Forelimb muscle (tissue), 1 donor: ENCODE measurements at places on chromosomes 4 and X.

DNA sequence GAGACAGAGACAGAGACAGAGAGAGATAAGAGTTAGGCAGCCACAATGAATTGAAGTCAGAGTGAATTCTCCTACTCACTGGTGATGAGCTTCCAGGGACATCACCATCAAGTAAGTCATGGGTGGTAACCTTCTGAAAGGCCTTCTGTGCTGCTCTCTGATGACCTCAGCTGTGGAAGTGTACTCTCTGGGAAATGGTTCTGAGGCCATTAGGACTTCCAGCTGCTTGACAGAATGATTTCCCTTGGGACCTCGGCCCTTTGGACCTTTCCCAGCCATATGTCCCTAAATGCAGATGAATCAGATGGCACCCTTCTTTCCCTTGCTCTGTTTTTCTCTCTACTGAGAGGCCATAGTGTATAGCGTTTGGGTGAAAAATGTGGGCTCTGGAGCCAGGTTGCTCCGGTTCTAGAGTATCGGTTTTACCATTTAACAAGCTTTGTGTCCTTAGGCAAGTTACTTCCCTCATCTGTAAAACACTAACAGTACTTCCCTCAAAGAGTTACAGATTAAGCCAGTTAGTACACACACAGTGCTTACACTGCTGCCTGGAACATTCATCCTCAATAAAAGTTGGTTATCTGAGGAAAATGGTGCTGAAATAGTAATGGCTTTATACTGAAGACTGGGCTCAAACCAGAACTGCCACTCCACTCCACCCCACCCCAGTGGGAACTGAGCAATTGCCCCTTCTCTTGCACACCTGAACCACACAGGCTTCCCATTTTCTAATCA is 7.6 kb downstream of the SEPTIN11 start:
- DNase-seq = no peak

- DNase-seq = no peak
Measured at GRCh38 chrX:37785569-37785968, 5.7 kb downstream of the CYBB start.

GRCh38 chr4:52957220-52957686 is 95.1 kb downstream of the RASL11B start:
- DNase-seq = no peak

DNA sequence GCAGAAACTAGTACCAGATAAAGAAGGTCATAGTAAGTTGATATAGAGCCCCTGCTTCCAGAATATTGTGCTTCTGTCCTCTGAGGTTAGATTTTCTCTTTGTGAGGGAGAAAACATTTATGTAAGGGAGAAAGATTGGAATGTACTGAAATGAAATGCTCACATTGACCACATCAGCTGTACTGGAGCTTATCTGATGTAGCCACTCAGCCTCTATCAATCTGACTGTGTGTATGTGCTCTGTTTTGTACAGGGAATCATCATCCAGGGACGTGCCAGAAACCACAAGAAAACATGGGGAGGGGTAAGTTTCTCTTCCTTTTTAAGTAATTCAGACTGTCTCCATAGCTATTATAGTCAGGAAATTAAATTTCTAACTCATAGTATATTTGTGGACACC is 56.8 kb downstream of the PRRG1 start:
- no peak for DNase-seq

GRCh38 chr4:142351958-142352357 is 494.1 kb downstream of the INPP4B start:
- DNase-seq = peak; percentile 31

- no peak for DNase-seq
Measured at GRCh38 chr4:162878096-162878495, 288.6 kb downstream of the NAF1 start.

- DNase-seq = no peak
Measured at GRCh38 chr4:185212581-185212980, 3.2 kb downstream of the SNX25 start.

GRCh38 chrX:57984620-57985019 is 74.4 kb upstream of the ZXDA start:
- no peak for DNase-seq

GRCh38 chrX:15170927-15171326 is 99.0 kb downstream of the ASB9 start:
- DNase-seq = no peak

DNA sequence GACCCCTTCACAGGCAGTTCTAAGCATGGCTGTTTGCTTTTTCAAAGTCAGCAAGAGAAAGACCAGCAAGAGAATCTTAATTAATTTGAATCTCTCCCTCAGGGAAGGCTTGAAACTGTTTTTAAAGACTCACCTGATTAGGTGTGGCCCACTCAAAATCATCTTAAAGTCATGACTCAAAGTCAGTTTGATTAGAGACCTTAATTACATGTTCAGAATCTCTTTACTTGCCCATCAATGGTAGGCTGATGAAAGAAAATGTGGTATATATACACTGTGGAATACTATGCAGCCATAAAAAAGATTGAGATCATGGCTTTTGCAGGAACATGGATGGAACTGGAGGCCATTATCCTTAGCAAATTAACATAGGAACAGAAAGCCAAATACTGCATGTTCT is 247.5 kb upstream of the PRKX start:
- DNase-seq = no peak

DNA sequence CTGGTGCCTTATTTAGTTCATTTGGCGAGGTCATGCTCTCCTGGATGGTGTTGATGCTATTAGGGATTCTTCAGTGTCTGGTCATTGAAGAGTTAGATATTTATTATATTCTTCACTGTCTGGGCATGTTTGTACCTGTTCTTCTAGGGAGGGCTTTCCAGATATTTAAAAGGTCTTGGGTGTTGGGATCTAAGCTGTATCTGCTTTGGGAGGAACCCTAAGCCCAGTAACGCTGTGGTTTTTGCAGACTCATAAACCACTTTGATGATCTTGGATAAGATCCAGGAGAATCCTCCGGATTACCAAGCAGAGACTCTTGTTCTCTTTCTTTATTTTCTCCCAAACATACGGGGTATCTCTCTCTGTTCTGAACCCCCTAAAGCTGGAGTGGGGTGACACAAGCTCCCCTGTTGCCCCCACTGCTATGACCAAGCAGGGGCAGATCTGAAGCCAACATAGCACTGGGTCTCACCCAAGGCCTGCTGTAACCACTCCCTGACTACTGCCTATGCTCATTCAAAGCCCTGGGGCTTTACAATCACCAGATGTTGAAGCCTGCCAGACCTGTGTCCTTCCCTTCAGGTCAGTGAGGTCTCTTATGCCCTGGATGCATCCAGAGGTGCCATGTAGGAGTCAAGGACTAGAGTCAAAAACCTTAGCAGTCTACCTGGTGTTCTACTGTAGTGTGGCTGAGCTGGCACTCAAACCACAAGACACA is 187.6 kb downstream of the GUCY2F start:
- no peak for DNase-seq

DNA sequence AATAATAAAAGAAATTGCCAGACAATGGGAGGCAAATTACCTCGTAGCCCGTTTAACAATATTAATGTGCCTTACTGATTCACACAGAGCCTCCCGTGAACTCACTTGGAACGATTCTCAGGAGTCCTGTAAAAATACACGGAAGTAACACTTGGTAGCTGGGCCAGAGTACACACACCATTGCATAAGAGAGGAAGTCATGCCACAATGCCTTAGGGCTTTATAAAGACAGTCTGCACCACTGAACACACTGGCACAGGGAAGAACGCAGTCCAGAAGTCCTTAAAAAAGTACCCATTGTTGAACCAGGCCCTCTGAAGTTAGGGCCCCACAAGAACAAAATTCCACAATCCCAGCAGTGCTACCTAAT is 15.1 kb downstream of the SLC2A9 start:
- no peak for DNase-seq

DNA sequence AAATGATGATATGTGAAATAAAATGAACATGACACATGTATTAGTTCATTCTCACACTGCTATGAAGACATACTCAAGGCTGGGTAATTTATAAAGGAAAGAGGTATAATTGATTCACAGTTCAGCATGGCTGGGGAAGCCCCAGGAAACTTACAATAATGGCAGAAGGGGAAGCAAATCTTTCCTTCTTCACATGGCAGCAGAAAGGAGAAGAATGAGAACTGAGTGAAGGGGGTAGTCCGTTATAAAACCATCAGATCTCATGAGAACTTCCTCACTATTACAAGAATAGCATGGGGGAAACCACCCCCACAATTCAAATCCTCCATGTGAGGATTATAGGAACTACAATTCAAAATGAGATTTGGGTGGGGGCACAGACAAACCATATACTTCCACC is 243.9 kb upstream of the GYPA start:
- no peak for DNase-seq

GRCh38 chr4:95289028-95289634 is 259.6 kb downstream of the UNC5C start:
- no peak for DNase-seq

DNA sequence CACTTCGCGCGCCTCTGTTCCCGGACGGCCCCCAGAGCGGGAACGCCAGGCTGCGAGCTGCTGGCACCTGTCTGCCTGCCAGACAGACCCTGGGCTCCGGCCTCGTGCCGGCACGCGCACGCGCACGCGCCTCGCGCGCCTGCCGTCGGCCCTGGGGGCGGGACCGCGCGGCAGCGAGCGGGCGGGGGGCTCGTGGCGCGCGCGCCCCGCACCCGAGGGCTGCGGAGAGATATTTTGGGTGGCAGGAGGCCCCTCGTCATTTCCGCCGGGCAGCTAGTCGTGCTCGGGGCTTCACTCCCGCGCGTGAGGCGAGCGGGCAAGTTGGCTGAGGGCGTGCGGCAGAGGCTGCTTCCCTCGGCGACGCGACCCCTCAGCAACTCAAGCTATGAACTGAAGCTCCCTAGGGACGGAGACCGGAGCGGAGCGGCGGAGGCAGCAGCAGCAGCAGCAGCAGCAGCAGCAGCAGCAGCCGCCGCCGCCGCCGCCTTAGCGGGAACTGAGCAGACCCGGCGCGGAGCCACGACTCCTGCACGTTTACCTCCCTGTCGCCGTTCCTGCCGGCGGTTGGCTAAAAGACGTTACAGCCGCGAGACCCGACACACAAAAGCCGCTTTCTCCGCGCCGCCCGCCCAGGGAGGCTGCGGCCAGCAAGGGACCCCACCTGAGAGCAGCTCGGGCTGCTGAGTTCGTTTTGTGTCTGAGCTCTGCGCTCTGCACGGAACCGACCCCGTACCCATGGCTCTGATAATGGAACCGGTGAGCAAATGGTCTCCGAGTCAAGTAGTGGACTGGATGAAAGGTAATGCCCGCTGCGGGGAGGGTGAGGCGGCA is at the start of gene CNKSR2:
Gene CNKSR2, plus strand, starts transcription at position 256 of the 831 bp plus-strand sequence. Its CDS starts 480 bp downstream, at position 736.
- no peak for DNase-seq

DNA sequence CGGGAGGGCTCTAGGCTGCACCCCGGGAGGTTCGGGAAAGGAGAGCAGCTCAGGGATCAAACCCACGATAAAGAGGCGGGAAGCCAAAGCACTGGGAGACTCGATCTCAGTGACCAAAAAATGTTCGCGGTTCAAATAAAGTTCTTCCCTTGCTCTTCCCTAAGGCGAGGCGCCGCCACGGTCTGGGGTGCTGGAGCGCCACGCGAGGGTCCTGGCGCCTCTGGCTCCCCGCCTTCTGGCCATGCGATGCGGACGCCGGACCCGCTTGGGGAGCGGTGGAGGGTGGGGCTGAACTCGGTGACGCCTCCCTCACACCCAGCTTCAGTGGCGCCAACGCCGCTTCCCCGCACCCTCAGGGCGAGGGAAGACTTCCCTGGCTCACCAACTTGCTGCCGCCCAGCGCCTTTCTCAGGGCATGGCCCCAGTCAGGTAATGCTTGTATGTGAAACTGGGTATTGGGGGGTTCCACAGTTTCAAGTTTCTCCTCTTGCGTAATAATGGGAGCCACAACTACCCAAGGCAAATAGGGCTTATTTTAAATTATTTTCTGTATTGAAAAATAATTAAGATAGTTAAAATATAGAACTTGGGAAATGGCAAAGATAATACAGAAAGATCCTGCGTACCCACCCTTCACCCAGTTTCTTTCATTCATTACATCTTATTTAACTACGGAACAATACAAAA is at the start of gene QRFPR:
Gene QRFPR, minus strand, starts transcription at position 243 of the 687 bp plus-strand sequence. CDS start 371 bp downstream, outside the sequence.
- DNase-seq = no peak

DNA sequence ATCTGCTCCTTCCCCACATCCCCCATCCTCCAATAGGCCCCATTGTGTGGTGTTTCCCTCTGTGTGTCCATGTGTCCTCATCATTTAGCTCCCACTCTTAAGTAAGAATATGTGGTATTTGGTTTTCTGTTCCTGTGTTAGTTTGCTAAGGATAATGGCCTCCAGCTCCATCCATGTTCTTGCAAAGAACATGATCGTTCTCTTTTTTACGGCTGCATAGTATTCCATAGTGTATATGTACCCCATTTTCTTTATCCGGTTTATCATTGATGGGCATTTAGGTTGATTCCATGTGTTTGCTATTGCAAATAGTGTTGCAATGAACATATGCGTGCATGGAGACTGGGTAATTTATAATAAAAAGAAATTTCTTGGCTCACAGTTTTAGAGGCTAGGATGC is 31.5 kb downstream of the GRK4 start:
- no peak for DNase-seq

DNA sequence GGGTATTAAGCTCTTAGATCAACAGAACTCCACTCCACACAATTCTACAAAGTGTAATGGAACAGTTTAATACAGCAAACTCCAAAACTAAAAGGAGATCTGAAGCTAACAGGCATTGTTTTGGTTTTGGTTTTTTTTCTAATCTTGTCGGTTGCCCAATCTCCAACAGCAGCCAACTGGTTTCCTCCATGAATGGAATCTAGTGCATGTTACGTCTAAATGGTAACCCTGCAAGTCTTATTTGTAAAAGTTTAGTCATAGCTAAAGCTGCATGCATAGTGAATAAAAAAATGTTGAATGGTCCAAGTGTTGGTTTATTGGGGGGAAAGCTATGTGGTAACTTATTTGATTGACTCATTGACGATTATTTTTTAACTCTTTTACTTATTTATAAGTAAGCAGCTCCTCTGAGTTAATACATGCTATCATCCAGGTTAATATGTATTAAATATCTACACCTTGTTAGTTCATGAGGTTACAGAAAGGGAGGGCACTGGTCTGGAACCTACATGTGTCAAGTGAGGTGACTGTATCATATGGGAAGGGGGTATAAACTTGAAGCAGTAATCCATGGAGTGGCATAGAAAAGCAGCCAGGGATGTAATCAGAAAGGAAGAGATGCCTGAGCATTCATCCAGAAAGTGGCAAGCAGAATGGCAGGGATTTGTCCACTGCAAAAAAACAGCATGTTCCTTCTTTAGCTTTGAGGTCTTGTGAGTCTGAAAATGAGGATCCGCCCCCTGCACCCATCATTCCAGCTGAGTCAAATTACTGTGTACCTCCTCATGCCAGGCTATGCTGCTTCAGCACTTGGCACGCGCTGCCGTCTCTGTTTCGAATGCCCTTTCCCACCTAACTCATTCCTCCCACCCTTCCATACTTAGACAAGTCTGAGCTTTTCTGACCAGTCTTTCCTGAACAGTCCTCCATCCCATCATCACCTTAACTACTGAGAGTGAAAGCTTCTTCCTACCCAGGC is 81.7 kb downstream of the PDGFC start:
- no peak for DNase-seq

DNA sequence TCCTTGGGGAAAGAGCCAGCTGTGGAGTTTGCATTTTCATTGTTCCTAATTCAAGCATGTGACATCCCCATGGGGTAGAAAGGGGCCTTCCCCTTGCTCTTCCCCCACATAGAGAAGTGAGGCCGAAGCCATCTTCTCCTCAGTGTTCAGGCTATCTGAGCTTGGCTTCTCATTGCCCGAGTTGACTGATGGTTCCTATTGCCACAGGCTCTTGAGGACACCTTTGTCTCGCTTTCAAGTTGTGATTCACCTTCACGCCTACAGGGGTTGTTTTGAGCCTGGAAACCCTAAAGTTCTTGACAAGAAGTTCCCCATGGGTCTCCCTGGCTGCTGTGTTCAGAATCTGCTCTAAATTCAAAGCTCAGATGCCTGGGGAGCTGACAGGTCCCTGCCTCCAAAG is 25.0 kb downstream of the CCNQ start:
- DNase-seq = no peak
